ENCODE measurements at places on chromosomes 1 and 21. TPM values are rescaled to one million over a fixed set of nuclear protein-coding genes. Genes with fewer than 3 reads are reported as not detected.

Gene SERPINC1
- total RNA-seq, result not detected

Gene DNASE2B
- 5.5 TPM for total RNA-seq

Gene DNTTIP2
- 40.6 TPM for total RNA-seq

Gene LAPTM5
- 173 TPM for total RNA-seq

Gene SKI
- 57.3 TPM for total RNA-seq

Gene TFAP2E
- total RNA-seq, result 2.4 TPM

Gene HRNR
- not detected for total RNA-seq
